ENCODE measurements at places on chromosomes 6 and 20.

DNA sequence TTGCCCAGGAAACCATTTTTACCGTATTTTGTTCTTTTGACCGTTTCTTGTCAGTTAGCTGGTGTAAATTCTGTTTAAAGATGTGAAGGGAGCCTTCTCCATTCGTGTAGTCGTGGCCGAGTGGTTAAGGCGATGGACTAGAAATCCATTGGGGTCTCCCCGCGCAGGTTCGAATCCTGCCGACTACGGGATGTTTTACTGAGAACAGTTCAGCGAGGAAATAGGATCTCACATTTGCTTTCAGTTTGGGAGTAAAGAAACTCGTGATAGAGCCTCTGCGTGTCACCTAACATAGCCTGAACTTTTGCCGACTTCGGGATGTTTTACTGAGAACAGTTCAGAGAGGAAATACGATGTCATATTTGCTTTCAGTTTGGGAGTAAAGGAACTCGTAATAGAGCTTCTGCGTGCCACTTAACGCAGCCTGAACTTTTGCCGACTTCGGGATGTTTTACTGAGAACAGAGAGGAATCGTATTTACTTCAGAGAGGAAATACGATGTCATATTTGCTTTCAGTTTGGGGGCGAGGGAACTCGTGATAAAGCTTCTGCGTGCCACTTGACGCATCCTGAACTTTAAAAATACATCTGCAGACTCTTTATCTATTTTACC, 5.9 kb upstream of the ZNF184 start:
- DNase-seq, result peak; percentile 77

GRCh38 chr6:43770372-43771209, 580 bp downstream of the VEGFA start:
- DNase-seq, result peak; percentile 16

DNA sequence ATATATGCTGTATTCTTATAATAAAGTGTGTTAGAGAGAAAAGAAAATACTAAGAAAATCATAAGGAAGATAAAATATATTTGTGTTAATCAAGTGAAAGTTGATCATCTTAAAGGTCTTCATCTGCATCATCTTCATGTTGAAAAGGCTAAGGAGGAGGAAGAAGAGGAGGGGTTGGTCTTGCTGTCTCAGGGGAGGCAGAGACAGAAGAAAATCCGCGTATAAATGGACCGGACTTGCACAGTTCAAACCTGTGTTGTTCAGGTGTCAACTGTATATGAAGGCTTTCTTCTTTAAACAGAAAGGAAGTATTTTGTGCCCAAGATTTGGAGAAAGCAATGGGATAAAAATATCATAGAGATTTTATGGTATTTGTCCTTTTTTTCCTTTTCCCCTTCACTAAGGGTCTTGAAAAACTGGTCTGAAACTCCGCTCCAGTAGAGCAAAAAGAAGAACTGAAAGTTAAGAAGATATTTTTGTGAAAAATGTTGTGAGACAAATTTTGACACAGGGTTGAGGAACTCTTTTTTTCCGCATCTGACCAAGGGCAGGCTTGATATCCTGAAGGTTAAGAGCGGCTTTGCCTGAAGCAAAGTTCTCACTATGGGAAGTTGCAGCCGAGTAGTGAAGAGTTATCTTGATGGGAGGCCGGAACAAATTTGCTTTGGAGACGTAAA, 350.7 kb downstream of the LAMA2 start:
- DNase-seq, result no peak

- no peak for DNase-seq
Measured at GRCh38 chr6:147117580-147117979, 86.6 kb upstream of the STXBP5 start.

- no peak for DNase-seq
Measured at GRCh38 chr6:11013721-11014070, 30.4 kb downstream of the ELOVL2 start.

GRCh38 chr20:18404172-18404571, 62.7 kb downstream of the DZANK1 start:
- no peak for DNase-seq

DNA sequence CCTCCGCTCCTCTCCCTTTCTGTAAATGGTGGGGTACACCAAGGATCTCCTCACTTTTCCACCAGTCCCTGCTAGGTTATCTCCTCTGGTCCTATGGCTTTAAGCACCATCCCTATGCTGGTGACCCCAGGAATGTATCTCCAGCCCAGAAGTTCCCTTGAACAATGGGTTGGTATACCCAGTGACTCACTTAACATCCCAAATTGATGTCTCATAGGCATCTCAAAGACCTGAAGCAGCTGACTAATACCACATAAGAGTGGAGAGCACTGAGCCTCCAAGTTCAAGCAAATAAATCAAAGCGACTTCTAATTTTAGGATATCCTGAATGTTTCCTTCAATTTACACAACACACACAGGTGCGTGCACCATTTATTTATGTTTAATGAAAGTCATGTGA, 48.3 kb downstream of the ADGRF1 start:
- DNase-seq, result no peak

DNA sequence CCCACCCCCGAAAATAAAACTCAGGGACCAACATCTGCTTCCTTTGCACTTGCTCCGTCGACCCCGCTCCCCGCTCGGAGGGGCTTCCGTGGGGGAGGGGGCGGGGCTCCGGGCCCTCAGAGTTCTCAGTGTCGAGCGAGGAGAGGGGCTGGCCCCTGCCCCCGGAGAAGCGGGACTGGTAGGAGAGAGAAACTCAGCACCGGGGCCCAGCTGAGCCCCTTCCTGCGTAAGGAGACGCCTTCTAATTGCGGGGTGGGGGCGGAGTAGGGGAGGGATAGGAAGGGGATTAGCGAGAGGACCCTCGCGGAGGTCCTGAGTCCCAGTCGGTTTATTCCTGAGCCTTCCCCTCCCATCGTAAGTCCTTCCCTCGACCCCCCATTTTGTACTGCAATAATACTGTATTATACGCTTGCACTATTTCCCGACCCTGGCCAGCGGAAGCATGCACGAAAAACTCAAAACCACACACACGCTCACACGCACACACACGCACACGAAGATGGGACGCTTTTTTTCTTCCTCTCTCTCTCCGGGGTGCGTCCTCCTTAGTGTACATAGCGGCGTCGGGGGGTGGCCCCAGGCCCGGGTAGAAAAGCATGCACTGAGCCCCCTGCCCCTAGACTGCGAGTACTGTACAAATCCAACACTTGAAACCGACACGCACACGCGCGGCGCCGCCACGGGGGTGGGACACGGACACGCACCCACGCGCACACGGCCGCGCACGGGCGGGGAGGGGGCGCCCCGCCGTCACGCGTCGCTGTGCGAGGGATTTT, 22.1 kb upstream of the SLC22A7 start:
- DNase-seq, result peak; percentile 25

GRCh38 chr6:3793545-3793944, 42.0 kb upstream of the PXDC1 start:
- no peak for DNase-seq

DNA sequence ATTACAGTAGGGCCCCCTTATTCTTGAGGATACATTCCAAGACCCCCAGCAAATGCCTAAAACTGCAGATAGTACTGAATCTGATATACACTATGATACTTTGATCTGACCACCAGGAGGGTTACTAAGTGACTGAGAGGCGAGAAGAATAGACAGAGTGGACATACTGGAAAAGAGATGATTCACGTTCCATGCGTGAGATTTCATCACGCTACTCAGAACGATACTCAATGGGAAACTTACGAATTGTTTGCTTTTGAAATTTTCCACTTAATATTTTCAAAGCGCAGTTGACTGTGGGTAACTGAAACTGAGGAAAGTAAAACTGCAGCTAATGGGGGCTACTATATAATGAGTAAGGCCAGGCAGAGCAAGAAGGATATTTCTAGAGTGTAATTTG, 60.8 kb downstream of the STX11 start:
- no peak for DNase-seq

- DNase-seq, result no peak
Measured at GRCh38 chr20:25066386-25066785, 8.4 kb upstream of the ACSS1 start.

DNA sequence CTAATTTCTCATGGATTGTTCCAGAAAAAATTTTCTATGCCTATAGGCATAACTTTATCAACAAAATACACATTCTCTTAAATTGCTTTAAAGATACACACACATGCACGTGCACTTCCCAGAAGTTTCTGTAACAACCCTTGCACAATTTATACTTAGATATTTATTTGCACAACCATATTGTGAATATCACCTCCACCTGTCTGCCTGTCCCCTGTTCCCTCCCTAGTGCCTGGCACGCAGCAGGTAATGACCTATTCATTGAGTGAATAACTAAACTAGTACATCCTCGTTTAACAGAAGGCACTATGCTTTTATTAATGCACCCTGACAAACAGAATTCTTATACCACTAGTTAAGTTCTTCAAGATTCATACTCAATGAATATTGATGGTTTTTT, 198.9 kb downstream of the BCAS1 start:
- no peak for DNase-seq

DNA sequence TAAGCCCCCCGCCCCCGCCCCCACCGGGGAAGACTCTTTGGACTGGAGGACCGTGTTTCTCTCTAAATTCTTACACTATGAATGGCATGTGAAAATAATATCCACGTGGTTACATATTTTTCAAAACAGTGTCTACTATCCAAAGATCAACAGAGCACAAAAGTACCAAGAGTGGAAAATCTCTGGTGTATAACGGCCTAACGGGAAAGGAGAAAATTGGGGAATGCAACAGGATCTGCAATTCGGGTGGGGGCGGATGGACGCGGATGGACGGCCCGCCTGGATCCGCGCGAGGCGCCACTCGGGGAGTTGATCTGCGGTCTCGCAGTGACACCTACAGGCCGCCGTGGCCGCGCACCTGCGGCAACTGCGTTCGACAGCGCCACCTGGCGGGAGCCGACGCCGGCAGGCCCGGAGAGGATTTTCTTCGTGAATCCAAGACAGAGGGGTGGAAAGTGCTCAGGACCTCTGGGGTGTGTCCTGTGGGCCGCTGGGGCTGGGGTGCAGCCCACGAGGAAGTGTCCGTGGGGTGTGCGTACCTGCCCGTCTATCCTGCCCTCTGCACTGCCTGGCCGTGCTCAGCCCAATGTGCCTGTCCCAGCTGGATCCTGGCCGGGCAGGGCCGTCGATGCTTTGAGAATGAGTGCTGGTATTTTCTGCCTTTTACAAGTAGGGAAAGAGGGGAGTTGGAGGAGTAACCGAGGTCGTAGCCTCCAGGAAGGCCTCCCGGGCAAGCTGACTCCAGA, 18.6 kb downstream of the ANKRD60 start:
- DNase-seq, result peak; percentile 92

DNA sequence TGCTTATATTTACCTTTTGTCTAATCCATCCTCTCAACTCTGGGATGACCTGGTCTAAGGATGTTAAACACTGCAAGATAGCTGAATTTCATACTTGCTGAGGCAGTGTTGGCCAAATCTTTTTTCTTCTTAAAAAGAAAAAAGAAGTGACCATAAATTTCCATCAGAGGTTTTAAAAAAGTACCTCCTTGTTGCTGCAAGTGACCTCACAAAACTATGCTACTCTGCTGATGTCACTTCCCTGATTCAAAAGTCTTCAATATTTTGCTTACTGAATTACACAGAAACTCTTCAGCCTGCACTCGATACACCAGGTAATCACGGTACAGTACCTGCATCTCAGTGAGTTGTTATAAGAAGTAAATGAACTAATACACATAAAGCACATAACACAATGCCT, 107.2 kb upstream of the PRDM1 start:
- no peak for DNase-seq

DNA sequence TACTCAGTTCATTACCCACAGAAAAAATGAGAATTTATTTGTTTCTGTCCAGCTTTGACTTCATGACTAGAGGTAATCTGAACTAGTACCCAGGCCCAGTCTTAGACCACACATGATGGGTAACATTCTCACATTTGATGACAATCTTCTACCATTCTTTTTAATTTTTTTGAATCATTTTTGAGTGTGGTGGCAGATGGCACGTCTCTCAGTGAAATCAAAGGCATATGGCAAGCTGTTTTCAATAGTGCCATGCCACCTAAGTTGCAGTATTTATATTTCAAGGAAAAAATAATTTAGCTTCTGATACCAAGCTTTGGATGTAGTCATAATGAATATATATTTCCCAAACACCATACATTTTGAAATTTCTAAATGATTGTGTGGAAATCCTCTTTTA, 88.8 kb upstream of the HS3ST5 start:
- no peak for DNase-seq

DNA sequence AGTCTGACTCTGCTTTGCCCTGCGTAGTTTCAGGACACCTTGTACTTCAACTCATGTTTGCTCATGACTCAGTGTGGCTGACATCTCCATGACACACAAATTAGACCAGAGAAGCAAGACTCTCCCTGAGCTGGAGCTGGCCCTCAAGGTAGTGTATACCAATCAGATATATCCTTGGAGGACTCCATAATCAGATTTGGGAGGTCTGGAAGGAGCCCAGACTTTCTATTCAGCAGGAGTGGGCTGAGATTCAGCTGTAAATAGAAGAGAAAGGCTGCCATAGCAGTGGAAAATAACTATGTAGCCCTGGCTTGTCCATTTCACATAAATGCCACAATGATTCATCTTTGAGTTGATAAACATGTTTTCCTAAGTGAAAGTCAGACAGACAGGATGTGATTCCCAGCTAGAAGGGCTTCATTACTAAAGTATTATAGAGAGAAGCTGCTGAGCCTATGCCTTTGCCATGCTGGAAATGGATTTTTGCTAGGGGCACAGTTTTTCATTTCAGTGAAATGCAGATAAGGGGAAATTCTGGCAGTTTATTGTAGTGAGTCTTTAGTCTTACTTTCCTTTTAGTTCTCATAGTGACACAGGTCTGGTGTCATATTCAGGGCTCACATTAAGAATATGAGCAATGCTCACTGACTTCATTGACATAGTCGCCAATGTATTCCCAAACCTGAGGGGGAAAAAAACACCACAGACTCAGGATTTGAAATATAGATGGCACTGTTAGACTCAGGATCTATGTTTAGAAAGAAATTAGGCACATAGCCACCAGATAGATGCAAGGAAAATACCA, 95.3 kb downstream of the CLVS2 start:
- no peak for DNase-seq

GRCh38 chr6:140921366-140922226, 1211.1 kb upstream of the GJE1 start:
- no peak for DNase-seq

DNA sequence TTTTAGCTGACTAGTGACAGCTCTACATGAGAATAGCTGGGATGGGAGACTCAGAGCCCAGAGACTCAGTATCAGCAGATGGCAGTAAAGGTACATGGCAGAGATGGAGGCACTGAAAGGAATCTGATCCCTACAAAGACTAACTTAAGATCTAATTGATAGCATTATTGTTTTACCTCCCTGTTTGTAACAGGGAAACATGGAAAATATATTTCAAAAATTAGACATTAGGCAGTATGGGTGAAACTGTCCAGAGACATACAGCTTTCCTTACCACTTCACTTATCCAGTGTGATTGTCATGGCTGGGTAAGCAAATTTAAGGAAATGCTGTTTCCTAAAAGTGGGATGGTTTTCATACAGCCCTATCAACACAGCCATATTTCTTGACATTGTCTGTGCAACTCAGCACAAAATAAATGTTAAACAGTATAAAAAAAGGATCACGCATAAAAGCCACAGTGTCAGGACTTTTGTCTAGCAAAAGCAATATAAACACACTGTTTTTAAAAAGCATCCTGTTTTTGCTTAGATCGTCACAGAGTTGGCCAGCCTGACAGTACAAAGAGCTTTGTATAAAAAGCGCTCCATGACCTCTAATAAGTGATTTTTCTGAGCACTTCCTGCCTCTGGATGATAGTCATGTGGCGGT, 376.9 kb downstream of the PHF3 start:
- no peak for DNase-seq

- DNase-seq, result no peak
Measured at GRCh38 chr20:830011-830521, 3.4 kb upstream of the FAM110A start.

- no peak for DNase-seq
Measured at GRCh38 chr6:89084954-89085353, 4.4 kb downstream of the PNRC1 start.

- peak; percentile 48 for DNase-seq
Measured at GRCh38 chr6:27177485-27178406, 69.8 kb upstream of the PRSS16 start.
